Renal cortical epithelial cell (primary cell): ENCODE measurements at places on chromosomes 12 and 14. TPM values are rescaled to one million over a fixed set of nuclear protein-coding genes. Genes with fewer than 3 reads are reported as not detected.

POLR3B gene
- 10.9 and 17.3 TPM in 2 replicates for total RNA-seq

TAS2R9 gene
- total RNA-seq, result 0.35 TPM in 1 of 2 replicates, not detected in the other

FAR2 gene
- 1.6 and 17.0 TPM in 2 replicates for total RNA-seq

CLEC9A gene
- total RNA-seq, result not detected in 2 replicates

LAG3 gene
- total RNA-seq, result not detected in 2 replicates

ENDOU gene
- 0.10 TPM in 1 of 2 replicates, not detected in the other for total RNA-seq
